ENCODE measurements at places on chromosomes 5 and 9.
A peak's percentile ranks its signal among the peaks of the same experiment; 100 is the strongest.

DNA sequence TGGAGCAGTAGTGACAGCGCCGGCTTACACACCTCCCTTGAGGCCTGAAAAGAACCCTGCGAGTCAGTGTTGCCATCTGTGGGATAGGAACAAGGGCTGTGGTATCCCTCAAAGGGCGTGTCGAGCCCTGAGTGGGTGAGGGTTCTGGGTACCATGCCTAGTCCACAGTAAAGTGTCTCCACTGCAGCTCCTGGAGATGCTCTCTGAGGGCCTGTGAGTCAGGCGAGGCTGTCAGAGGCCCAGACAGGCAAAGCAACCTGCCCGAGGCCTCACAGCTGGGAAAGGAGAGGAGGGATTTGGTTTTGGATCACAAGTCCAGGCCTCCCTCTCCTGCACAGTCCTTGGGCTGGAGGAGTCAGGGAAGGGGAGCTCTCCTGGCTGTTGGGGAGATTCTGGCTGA lies 6.1 kb downstream of the PRRX2 start:
- no peak for DNase-seq

GRCh38 chr9:71549023-71549422 lies 219.3 kb downstream of the CEMIP2 start:
- no peak for DNase-seq

GRCh38 chr5:36623832-36624231 lies 17.4 kb downstream of the SLC1A3 start:
- no peak for DNase-seq

GRCh38 chr9:100602342-100602801 lies 24.5 kb downstream of the CAVIN4 start:
- DNase-seq, result no peak

GRCh38 chr9:75083188-75083970 lies 4.6 kb downstream of the NMRK1 start:
- DNase-seq, result peak; percentile 48

DNA sequence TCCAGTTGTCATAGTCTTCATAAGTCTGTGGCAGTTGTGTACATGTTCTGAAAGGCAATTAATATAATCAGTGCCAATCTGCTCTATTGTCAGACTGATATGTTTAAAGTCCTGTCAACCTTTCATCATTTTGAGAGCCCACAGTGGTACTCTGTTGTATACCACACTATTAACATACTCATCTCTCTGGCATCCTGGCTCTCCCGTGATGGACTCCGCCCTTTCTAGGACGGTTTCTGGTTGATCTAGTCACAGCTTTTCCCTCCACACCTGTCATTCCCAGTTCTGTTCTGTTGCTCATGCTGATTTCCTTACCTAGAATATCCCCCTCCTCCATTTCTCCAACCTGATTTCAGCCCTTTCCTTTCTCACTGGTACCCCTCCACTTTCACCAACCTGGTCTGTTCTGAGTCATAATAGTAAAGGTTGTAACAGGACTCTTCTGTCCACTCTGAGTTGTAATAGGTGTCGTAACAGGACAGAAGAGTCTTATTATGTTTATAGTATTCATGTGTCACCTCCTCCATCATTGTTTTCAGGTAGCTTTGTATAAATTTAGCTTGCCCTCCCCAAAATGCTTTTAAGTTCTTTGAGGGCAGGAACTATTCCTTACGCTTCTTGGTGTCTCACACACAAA lies 4.1 kb downstream of the PTCD2 start:
- no peak for DNase-seq

Data from CD4-positive, alpha-beta T cell treated with Interleukin-4 for 4 hours (primary cell).